ENCODE measurements at places on chromosomes 1 and 21.

GRCh38 chr1:245953876-245954660, 553.0 kb downstream of the SMYD3 start:
- no peak for DNase-seq

- DNase-seq: no peak
Measured at GRCh38 chr1:206769304-206769731, 1.3 kb upstream of the IL19 start.

GRCh38 chr1:30315185-30315960, 408.0 kb downstream of the MATN1 start:
- DNase-seq: no peak

GRCh38 chr1:163191301-163191700, 11.4 kb downstream of the RGS5 start:
- no peak for DNase-seq

DNA sequence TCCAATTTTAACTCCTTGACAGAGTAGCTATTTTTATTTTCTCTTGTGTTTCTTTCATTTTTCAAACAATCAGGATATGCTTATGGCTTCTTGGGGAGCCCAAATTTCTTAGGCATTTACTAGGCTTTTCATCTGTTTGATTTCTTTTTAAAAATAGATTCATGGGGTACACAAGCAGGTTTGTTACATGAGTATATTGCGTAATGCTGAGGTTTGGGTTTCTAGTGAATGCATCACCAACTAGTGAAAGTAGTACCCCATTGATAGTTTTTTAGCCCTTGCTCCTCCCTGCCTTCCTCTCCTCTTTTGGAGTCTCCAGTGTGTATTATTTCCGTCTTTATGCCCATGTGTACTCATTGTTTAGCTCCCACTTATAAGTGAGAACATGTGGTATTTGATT, 190.7 kb downstream of the CENPF start:
- DNase-seq: no peak

- DNase-seq: no peak
Measured at GRCh38 chr1:241614572-241614971, 25.6 kb downstream of the CHML start.

DNA sequence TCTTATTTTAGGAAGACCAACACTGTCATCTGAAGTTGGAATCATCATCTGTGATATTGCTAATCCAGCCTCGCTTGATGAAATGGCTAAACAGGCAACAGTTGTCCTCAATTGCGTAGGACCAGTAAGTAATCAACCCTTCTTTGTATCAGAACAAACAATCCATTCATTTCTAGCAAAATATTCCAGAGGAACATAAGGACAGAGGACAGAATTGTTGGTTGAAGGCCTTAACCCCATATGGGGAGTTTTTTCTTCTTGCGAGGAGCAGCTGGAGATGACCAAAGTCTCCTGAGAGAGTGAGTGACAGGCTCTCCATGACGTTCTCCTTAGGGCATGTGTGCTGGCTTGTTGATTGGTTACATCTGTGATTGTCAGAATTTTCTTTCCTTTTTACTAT, 2.7 kb downstream of the SCCPDH start:
- no peak for DNase-seq

GRCh38 chr1:206929524-206929923, 7.8 kb upstream of the FCMR start:
- no peak for DNase-seq

DNA sequence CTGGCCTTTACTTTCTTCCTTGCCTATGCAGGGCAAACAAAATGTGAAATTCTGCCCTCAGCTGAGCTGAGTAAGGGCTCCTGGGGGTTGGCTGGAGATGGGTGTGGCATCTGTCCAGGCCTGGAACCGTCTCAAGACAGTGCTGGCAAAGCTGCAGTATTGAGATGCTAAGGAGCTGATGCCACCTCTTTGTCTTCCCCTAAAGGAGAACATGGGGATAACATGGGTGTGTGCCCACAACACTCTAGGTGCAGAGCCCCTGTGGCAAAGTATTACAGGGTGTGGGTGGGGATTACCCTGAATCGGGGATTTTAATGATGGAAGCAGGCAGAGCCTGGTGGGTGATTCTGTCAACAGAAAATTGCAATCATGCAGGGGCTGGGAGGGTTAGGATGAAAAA, 2.5 kb upstream of the ST3GAL3 start:
- DNase-seq: no peak

DNA sequence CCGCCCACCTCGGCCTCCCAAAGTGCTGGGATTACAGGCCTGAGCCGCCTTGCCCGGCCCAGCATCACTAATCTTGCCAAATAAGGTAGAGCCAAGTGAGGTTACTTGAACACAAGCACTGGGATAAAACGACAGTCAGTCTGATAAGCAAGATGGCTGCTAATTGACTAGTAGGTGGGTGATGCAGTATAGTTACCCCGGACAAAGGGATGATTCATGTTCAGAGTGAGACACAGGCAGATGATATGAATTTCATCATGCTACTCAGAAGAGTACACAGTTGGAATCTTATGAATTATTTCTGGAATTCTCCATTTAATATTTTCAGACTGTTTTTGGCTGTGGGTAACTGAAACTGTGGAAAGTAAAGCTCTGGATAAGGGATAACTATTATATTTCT, 178.4 kb downstream of the USP25 start:
- DNase-seq: no peak

DNA sequence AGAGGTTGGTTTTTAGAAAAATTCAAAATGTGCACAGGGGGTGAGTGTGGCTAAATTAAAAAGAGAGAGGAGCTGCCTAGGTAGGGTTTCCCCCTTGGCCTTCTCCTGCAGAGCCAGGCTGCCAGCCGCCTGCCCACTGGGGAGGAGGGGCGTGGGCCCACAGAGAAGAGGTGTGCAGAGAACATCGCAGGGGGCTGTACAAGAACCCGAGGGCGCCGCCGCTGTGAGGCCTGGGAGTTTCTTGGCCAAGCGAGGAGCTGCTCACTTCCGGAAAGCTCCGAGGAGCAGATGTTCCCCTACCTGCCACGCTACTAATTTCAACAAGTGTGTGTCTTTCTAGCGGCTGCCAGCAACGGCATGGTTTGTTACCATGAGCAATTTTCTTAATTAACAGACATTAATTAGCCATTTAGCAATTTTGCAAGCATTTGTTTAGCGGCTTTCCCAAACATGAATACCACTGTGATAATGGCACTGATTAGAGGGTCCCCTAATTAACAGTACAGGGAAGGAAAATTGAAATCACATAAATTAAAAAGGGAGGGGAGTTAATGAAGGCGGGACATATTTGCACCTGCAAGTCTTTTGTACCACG, 59.7 kb downstream of the MRPL37 start:
- peak; percentile 60 for DNase-seq

DNA sequence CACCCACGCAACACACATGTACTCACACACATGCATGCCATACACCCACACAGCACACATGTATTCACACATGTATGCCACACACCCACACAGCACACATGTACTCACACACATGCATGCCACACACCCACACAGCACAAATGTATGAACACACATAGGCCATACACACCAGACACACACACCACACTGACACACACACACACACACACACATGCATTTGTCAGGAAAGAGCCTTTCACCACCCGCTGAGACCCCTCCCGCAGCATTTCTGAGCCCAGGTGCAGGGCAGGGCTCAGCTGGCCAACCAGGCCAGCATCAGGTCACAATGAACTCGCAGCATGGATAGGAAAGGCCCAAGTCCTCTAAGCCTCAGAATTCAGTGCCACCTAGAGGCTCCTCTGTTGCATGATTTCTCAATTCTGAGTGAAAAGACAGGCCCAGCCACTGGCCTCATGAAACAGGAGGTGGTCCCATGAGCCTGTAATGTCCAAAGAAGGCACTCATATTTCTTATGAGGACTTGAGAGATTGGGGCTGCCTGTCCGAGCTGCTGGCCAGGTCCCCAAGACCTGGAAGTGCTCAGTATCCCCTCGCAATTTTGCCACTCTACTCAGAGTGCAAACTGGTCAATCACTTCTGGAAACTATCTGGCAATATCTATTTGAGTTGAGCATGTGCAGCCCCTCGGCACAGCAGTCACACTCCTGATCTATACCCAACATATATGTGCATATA, 57.3 kb downstream of the PSMG1 start:
- peak; percentile 92 for DNase-seq
